T-cell (primary cell): ENCODE measurements at places on chromosomes 12 and 14.

DNA sequence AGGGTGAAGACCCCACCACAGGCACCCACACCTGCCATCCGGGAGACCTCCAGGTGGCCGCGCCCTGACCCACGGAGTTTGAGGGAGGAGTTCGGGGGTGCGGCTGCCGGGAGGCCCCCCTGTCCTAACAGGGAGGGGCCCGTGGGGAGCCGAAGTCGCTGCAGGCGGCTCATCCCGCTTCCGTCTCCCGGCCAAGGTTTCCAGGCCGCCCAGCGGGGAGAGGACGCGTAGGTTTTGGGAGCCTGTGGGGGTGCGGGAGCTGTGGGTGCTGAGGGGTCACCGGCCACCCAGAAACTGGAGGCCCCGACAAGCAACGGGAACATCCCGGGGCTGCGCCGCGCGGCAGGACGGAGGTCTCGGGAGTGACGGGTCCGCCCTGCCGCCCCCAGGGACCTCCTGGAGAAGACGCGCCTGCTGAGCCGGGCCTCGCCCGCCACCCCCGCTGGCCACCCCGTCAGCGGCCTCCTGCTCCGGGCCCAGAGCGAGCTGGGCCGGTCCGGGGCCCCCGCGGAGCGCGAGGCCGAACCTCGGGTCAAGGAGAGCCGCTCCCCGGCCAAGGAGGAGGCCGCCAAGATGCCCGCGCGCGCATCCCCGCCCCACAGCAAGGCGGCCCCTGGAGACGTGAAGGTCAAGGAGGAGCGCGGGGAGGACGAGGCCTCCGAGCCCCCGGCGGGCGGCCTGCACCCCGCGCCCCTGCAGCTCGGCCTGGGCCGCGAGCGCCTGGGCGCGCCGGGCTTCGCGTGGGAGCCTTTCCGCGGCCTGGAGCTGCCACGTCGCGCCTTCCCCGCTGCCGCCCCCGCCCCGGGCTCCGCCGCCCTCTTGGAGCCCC is 27.6 kb downstream of the LRCOL1 start:
- DNase-seq, result no peak

DNA sequence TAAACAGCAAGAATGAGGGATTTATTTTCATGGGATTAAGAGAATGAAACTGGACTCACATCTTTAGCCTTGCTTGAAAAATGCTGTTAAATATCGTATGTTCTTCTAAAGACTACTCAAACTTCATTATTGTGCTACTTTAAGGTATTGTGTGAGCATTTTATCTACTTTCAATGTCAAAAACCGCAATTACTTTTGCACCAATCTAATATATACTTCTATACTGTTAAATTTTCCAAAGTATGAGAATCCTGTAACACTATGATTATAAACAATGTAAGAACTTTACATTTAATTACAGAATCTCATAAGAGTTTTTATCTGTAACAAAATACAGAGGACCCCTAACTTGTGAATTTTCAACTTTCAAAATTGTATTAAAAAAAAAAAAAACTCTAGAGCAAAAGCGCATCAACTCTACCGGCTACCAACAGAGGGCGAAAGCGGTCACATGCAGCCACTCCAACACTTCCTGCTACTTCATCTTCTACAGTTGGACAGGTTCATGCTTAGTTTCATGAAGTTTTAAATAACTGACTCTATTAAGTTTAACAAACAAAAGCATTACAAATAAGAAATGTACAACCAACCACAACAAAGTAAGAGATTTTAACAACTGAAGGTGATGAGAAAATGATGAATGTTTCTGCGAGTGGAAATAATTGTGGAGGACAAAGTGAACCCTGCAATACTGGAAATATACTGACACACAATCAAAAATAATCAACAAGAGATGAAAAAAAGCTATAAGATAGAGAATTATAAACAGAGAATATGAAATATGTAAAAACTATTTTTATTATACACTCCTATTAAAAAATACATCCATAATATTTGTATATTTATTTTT is 210.9 kb downstream of the MED13L start:
- DNase-seq, result peak; percentile 58

- no peak for DNase-seq
Observed at GRCh38 chr14:32947792-32948191, 9.1 kb downstream of the NPAS3 start.

- DNase-seq, result no peak
Observed at GRCh38 chr12:101068836-101069235, 141.2 kb downstream of the SLC5A8 start.

DNA sequence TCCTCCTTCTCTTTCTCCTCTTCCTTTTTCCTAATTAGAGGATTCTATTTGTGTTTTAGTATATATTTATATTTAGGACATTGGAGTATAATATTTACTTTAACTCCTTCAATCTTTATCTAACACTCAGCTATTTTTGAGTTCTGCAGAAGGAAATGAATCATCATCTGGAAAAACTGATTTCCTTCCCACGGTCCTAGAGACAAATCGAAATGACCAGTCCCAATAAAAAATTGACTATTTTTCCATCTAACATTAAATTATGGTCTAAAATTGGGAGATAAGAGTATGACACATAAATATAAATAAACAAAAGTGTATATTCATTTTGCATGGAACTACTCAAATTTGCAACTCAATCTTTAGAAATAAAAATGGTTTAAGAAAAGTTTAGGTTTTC is 167.4 kb downstream of the TMTC3 start:
- no peak for DNase-seq

DNA sequence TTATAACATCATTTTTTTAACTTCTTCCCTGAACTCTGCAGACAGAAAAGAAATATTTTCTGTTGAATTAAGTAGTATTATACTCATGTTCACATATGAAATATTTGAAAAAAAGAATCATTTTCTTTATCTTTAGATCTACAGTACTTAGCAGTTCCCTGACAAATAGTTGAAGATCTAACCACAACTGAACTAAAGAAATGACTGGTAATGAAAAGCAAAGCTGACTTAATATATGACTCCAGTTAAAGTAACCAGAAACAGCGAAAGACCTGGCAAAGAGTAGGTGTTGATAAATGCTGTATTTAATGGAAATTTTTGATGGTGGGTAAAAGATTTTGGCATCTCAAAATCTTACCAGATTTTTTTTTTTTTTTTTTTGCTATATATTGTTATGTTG is 207.1 kb upstream of the SLC16A7 start:
- DNase-seq, result no peak

DNA sequence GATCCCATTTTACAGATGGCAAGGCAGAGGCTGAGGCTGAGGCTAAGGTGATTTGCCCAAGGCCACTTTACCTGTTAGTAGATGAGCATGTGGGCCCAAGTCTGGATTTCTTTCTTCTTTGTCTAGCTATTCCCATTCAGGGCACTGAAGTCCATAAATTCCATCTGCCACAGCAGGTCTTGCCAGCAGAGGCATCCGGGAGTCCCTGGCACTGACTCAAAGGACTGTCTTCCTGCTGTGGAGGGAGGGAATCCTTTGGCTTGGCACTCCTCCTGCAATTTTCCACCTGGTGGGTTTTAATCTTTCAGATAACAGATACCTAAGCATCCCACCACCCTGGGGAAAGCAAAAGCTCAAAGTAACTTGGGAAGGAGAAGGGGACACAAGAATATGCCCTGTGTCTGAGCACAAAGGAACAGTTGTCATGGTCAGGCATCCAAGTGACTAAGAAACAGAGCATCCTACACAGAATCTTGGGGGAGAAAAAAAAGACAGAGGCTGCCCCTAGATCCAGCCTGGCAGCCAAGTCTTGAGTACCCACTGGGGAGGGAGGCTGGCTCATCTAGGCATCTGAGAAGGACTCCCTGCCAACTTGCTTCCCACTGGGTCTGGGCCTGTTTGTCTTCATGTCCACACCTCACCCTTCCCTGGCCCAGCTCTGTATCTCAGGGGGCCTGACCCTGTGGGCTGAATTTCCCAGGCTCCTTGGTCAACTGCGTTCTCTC is 35.6 kb upstream of the CMKLR1 start:
- DNase-seq, result no peak

DNA sequence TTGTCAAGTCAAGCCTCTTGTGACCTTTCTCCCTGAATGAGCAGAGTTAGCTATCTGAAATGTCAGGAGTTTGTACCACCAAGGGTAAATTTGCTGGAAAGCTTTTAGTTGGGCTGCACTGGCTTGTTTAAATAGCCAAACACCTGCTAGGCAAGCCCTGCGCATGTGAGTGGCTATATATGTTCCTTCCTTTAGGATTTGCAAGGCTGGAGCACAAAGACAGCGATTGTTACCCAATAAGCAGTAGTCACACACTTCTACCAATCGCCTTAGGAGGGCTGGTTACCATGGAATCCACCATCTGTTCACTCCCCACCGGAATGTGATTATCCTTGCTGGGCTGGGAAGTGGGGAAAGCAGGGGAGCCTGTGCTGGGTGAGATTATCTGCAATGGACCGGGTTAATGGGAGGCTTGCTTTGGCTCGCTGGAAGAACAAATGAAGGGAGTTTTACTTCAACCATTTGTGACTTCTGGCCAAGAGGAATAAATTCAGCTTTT is 102.5 kb downstream of the FGD4 start:
- no peak for DNase-seq

GRCh38 chr12:11707535-11707934 is 58.1 kb downstream of the ETV6 start:
- DNase-seq, result no peak

GRCh38 chr14:73325630-73326299 is 88.5 kb downstream of the PAPLN start:
- peak; percentile 9 for DNase-seq

- DNase-seq, result no peak
Observed at GRCh38 chr12:20264608-20265114, 103.7 kb upstream of the PDE3A start.

GRCh38 chr12:90909069-90909770 is 45.8 kb downstream of the CCER1 start:
- no peak for DNase-seq

GRCh38 chr12:34393821-34394150 is 371.5 kb downstream of the ALG10 start:
- no peak for DNase-seq

DNA sequence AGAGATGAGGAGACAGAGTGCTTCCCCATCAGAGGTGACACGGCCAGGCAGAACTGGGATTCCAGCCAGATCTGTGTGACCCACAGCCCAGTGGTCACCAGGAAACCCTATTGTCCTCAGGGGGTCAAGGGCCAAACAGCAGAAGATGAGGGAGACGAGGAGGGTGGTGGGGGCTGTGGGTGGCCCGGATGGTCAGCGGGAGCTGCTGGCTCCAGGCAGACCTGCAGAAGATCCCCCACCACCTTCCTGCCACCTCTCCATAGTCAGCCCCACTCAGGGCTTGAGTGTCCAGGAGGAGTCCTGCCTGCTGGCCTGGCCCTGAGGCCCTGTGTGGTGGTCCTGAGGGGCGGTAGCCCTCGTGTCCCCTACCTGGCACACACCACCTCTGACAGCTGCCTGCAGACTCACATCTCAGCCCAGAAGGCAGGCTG is 136.8 kb downstream of the CALM1 start:
- DNase-seq, result no peak

GRCh38 chr14:94224040-94224439 is 49.9 kb downstream of the PPP4R4 start:
- DNase-seq, result no peak

DNA sequence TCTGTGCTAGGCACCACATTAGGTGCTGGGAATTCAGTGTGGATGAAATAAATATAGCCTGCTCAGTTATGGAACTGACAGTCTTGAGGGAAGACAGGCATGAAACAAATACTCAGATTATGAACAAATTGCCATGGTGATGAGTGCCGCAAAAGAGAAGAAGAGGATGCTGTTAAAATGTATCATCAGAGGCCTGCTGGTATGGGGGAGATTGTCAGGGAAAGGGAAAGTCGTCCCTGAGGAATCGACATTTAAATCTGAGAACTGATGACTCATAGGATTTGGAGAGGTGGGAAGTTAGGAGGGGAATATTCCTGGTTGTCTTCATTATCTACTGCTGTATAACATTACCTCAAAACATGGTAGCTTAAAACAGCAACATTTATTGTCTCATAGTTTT is 42.0 kb downstream of the PPP1R36 start:
- no peak for DNase-seq
